ENCODE measurements at places on chromosomes 16 and 17. TPM values are rescaled to one million over a fixed set of nuclear protein-coding genes. Genes with fewer than 3 reads are reported as not detected.

DNA sequence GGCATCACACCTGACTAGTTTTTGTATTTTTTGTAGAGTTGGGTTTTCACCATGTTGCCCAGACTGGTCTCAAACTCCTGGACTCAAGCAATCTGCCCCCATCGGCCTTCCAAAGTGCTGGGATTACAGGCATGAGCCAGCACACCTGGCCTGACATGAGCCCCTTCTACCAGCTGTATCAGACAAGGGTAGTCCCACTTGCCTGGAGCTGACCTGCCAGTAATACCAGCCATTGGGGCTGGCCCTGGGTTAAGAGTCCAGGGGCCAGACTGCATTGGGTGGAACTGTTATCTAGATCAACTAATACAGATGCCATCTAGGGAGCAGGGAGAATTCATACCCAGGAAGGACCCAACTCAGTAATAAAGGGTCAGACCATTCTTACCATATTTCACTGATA is 28.1 kb downstream of the WSB1 start:
- DNase-seq = no peak

Gene C1QL1
- total RNA-seq = not detected

DNA sequence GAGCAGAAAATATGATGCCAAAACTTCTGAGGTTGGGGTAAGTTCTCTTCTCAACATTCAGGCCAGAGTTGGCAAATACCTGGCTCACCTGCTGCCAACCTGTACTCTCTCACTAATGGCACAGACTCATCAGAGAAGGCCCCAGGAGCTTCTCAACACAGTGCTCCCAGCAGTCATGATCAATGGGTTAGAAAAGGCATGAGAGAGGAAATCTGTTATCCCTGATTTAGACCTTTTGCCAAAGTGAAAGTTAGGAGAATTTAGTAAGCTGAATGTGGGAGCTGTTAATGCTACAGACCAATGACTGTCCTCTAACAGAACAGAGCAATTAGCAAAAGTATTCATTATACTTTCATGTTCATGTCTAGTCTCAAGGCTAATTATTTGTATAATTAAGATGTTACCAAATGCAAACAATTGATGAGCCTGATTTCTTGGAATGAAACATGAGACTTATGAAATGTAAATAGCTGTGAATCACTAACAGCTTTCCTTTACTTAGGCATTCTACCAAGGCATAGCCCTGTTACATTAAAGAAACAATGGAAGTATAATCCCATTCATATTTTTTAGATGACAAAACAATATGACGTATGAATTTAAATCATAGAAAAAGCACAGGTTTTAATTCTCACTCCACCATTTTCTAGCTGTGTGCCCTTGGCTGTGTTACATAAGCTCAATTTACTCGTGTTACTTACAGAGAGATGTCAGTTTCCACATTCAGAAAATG is 68.7 kb upstream of the MARCHF10 start:
- DNase-seq = no peak

Gene PRCD
- not detected for total RNA-seq

- no peak for DNase-seq
These were observed 12.2 kb downstream of the AANAT start for GRCh38 chr17:76479515-76480060.

Gene CCL22
- 0.29 TPM for total RNA-seq

- DNase-seq = no peak
These were observed 11.3 kb downstream of the CDK3 start for GRCh38 chr17:76011951-76012350.

Gene MYOCD
- not detected for total RNA-seq

GRCh38 chr17:77036136-77036840 is 104.5 kb upstream of the SEC14L1 start:
- DNase-seq = no peak

DNA sequence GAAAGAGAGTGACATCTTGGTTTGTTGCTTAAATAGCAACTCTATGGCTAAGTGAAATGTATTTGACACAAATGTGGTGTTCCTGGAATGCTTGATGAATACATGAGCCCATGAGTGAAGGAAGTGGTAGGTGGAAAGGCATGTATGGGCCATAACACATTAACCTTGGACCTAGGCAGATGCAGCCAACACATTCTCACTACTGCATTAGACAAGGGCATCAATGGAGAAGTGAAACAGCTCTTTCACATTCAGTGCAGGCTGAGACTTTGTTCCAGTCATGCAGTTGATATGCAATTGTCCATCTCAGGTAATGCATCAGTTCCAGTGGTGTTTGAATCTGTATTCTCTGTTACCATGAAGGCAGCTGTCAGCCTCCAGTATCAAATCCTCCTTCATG is 133.6 kb downstream of the HS3ST3B1 start:
- DNase-seq = no peak

Gene GLP2R
- total RNA-seq = not detected

GRCh38 chr17:67682196-67682595 is 35.5 kb upstream of the NOL11 start:
- no peak for DNase-seq

- DNase-seq = peak; percentile 47
These were observed 690 bp downstream of the PITPNC1 start for GRCh38 chr17:67377488-67378453.

Gene C16orf54
- not detected for total RNA-seq

DNA sequence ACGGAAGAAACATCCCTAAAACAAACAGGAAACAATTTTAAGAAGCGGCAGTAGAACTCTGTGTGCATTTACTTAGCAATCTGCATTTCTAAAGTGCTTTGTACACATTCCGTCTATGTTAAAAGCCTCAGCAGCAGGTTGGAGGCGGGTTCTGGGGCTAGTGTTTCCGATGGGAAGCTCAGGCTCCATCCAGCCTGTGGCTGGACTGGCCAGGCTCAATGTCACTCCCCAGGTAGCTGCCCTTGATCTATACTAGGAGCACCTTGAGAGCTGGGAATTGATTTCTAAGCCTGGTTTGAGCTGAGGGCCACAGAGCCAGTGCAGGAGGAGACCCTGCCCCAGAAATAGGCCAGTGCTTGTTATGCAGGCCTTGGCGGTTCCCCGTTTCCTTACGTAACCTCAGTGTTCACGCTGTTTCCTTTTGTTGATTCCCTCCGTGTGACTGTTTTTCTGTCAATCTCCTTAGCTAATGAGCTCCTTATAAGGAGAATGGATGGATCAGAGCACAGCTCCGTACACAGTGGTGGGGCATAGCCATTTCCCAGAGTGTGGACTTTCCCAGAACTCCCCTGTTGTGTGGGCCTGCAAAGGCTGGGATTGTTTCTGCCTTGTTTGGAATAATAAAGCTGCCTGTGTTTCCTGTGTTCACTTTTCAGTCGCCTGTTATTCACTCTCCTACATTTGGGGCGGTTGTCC is 21.4 kb downstream of the ADORA2B start:
- DNase-seq = no peak

GRCh38 chr17:46109603-46110189 is 83.5 kb downstream of the KANSL1 start:
- DNase-seq = peak; percentile 29

DNA sequence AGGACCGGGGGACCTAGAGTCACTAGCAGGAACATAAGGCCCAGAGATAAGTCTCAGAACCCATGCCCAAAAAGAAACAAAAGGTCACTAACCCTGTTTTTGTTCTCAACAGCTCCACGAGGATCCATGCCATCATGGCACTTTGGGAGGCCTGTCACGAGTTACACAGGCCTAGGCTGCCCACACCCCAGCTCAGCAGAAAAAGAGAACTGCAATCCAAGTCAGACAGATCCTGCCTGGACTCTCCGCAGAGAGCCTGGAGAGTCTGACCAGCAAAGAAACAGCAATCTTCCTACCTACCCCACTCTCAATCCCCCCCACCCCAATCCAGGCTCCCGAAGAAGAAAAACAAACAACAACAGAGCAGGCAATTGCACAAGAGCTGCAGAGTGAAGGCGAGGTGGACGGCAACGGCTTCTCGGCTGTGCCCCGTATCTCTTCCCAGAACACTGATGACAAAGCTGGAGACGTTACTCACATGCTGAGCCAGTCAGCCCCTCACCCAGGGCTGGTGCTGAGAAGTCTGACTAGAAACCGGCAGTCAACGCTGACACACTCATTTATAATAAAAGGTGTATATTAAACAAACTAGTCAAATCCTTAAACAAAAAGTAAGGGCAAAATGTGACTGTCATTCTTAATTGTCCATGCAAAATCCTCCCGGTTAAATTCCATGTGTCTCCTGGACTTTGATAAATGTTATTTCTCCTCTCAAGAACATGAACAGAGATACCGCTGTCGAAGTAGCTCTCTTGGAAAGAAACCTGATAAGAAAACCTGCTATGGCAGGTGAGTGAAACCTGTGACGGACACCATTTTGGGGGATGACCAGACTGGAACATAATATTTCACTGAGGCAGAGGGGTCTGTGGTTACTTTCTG is 89.3 kb downstream of the SMG6 start:
- DNase-seq = peak; percentile 20

- no peak for DNase-seq
These were observed 398.2 kb downstream of the SOX9 start for GRCh38 chr17:72518753-72519597.

DNA sequence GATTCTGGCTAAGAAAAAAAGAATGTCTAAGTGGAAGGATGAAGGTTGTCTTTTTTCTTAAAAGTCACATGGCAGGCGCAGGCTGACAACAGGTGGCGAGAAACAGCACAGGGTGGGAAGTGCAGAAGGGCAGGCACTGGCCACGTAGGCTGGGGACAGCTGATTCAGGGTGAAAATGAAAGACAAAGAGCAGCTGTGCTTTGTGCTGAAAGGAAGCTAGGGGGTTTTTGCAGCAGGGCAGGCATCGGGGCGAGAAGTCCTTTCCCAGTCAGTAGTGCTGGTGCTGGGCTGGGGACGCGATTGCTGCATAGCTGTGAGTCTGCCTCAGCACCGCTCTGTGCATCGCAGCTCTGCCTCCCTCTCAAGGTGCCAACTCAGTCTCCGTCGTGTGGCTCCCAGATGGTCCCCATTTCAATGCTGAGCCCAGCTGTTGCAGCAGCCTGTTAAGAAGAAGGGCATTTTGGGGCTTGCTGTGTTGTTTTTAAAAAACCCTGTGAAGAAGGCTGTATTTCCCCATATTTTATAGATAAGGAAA is 183.1 kb upstream of the CCL2 start:
- DNase-seq = no peak

GRCh38 chr16:65249768-65250167 is 127.9 kb upstream of the CDH11 start:
- DNase-seq = no peak

Gene PYDC1
- total RNA-seq = not detected

GRCh38 chr17:61361084-61361483 is 38.6 kb upstream of the TBX2 start:
- no peak for DNase-seq

- peak; percentile 94 for DNase-seq
These were observed 178.7 kb downstream of the SEC14L1 start for GRCh38 chr17:77319211-77320043.

DNA sequence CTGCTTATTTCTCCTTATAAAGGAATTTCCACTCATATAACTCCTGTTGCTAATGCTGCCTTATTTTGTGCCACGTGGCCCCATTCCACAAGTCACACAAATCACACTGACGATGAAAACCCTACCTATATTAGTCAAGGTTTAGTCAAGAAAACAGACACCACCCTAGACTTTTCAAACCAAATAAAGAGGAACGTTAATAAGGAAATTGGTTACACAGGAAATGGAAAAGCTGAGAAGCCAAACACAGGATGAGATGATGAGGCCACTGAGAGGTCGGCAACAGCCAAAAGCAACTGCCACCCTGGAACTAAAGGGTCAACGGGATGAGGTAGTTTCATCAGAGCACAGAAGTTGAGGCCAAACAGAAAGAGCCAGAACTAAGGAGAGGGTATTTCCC is 47.3 kb upstream of the ALOX12 start:
- no peak for DNase-seq

GRCh38 chr17:43979671-43980070 is 24.8 kb upstream of the NAGS start:
- no peak for DNase-seq

Gene KRTAP2-3
- not detected for total RNA-seq

Gene MPP2
- 0.45 TPM for total RNA-seq

DNA sequence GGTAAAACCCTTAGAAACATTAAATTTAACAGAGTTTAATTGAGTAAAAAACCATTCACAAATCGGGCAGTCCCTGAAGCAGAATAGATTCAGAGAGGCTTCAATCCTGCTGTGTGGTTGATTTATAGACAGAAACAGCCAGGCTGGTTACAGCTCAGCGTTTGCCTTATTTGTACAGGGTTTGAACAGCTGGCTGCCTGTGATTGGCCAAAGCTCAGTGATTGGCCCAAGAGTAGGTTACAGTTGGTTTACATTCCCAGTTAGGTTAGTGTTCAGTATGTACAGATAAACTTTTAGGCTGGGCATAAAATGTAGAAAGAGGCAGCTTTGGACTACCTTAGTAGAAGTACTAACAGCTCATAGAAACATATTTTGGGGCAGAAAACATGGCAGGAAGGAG is 210.4 kb upstream of the ELAC2 start:
- no peak for DNase-seq

DNA sequence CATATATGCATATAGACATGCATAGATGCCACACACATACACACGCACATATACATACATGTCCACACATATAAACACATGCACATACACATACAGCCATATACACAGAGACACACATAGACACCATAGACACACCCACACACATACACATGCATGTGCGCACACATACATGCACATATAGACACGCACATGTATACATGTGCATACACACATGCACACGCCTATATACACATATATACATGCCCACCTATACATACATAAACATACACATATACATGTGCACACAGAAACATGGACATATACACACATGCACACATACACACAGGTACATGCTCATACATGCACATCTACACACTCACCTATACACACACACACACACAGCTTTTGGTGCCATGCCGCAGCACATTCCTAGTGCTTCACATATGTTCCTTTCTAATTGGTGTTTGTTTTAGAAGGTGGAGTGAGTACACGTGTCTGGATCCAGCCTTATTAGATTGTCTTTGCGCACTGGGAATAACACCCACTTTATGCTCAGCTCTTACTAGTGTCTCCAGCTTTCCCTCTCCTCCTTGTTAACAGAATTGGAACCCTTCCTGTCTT is 198.0 kb downstream of the RPTOR start:
- no peak for DNase-seq

Gene GLIS2
- total RNA-seq = 9.0 TPM

DNA sequence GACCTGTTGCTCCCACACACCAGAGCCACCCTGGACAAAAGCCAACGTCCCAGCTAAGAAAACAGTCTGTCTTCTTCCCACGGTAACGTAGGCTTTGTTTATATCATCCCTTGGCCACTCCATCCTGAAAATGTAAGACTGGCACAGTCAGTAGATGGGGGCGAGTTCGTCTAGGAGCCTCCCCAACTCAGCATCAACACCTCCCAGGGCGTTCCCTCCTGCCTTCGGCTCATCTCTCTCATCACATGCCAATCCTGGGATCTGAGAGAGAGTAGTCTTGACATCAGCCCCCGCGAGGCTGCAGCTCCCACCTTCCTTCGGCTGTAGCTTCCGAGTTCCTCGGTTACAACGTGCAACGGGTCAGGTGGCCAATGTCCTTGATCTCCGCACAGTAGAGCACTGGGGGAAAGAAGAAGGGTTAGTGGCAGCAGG is 894 bp downstream of the RNF227 start:
- no peak for DNase-seq

Gene SMIM22
- not detected for total RNA-seq

Gene ZP2
- not detected for total RNA-seq

Gene TEKT1
- total RNA-seq = not detected

Gene TPSG1
- not detected for total RNA-seq

Data from K562 (cell line).